ENCODE measurements at places on chromosomes 1 and 21.

GRCh38 chr1:228277491-228278431, 69.9 kb downstream of the OBSCN start:
- no peaks in the 10 kb centered on the region for H3K27me3 ChIP-seq
- H3K4me3 ChIP-seq: no peak overlapping the region
- DNase-seq: no peak
- H3K4me1 ChIP-seq: peaks cover 6% of the 10 kb centered on the region

DNA sequence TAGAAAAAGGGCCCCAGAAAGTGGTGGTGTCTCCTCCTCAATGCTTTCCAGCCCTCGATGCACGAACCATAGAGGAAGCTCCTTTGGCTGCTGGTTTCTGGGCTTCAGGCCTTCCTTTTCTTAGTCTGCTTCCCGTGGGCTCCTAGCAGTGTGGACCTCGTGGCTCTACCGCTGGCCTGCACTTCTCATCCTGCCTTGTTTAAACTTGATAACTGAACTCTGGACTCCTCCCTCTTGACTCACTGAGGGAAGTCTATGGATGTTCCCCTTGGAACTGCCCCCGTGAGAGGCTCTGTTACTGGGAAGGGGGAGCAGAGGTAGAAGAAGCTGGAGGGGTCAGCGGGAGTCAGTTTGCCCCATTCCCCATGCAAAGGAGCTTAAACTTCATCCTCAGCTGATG, 75.3 kb upstream of the WDR26 start:
- H3K4me1 ChIP-seq: peaks cover 30% of the 10 kb centered on the region
- H3K27me3 ChIP-seq: no peaks in the 10 kb centered on the region
- DNase-seq: no peak
- H3K36me3 ChIP-seq: no peaks in the 10 kb centered on the region
- no peak overlapping the region for H3K27ac ChIP-seq
- H3K4me3 ChIP-seq: no peak overlapping the region

DNA sequence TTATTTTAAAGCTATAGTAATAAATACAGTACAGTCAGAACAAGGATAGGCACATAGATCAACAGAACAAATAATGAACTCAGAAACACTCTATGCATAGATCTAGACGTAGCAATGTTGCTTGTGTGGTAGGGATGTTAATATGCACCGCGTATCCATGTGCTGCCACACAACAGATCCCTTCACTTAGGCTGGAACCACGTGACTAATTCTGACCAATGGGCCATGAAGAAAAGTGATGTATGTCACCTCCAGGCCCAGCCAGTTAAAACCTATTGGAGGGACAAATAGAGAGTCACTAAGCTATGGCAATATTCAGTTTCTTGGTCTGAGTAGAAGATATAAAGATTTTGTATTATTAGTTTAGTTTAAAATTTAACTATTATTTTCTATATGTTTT, 91.4 kb downstream of the ADAMTS1 start:
- H3K4me3 ChIP-seq: no peak overlapping the region
- no peak overlapping the region for H3K27ac ChIP-seq
- no peaks in the 10 kb centered on the region for H3K36me3 ChIP-seq

GRCh38 chr1:2294033-2294724, 66.1 kb downstream of the SKI start:
- peaks cover 4% of the 10 kb centered on the region for H3K36me3 ChIP-seq
- peaks cover 45% of the 10 kb centered on the region for H3K4me1 ChIP-seq
- no peaks in the 10 kb centered on the region for H3K27me3 ChIP-seq
- no peak overlapping the region for H3K27ac ChIP-seq

DNA sequence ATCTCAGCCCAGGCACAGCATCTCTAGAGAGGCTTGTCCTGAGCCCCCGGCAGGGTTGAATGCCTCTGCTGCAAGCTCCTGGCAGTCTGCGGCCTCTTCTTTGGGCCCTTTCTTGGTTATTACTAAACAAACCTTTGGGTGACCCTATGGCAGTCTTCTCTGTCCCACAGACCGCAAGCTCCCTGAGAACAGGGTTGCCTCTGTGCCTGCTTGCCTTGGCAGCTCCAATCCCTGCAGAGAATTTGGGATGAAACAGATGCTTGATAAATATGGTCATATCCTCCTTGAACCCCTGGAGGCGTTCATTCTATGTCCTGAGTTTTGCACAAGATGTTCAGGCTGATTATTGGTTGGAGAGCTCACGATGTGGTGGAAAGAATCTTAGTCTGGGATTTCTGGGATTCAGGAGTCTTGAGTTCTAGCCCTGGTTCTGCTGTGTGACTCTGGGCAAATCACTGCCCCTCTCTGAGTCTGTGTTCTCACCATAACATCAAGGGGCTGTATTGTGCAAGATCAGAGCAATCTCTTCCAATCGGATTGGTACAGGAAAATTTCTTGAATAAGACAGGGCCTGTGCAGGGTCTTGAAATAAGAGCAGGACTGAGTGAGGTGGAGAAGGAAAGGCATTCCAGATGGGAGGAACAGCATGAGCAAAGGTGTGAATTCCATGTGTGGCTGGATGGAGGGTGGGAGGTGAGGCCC, 49.6 kb downstream of the EDN2 start:
- DNase-seq: no peak
- H3K4me1 ChIP-seq: no peaks in the 10 kb centered on the region
- H3K36me3 ChIP-seq: no peaks in the 10 kb centered on the region
- H3K27ac ChIP-seq: no peak overlapping the region
- peaks cover 16% of the 10 kb centered on the region for H3K27me3 ChIP-seq
- H3K4me3 ChIP-seq: no peak overlapping the region

DNA sequence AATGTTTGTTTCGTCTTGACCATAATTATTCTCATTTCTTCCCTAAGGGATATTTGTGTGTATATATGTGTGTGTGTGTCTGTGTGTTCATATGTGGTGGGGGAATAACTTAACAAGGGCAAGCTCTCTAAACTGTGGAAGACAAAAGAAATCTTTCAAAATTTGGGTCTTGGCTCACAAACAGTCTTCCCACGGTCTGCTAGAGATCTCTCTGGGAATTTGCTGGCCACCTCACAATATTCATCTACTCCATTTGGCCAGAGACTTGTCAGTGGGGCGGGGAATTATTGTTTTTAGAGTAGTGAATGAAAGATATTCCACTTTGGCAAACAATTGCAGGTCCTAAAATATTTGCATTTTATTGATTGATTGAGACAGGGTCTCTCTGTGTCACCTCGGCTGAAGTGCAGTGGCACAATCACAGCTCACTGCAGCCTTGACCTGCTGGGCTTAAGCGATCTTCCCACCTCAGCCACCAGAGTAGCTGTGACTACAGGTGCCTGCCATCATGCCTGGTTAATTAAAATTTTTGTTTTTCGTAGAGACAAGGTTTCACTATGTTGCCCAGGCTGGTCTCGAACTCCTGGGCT, 8.0 kb upstream of the EIF2B3 start:
- no peaks in the 10 kb centered on the region for H3K27me3 ChIP-seq
- H3K36me3 ChIP-seq: no peaks in the 10 kb centered on the region
- no peak overlapping the region for H3K4me3 ChIP-seq
- no peak for DNase-seq

Data from activated naive CD8-positive, alpha-beta T cell treated with anti-CD3 and anti-CD28 coated beads, Interleukin-2, amount 10 ng/mL, durations not matched to agents 7 days and 5 days (primary cell).